Hepatocyte (in vitro differentiated cells): ENCODE measurements at places on chromosomes 11 and 22.

DNA sequence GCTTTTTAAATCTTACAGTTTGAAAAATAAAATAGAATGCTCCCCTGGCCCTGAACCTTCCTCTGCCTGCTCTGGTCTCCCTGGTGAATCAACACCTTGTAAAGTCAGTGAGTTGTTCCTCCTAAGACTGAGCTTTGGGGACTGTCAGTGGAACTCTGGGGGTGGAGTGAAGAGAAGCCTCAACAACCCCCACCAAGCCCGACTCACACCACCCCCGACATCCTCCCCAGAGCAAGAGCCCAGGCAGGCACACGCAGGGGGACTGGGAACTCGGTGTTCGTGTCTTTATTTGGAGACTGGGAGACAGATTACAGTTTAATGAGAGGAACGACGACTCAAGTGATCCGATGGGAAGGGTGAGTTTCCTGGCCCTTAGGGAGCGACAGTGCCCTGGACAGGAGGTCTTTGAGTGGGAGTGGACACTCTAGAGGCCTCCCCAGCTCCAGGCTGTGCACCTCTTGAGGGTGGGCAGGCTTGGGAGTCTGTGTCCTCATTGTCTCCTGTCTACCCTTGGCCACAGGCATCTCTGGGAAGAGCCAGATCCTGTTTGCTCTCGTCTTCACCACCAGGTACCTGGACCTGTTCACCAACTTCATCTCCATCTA lies 6.2 kb downstream of the KDELR3 start:
- DNase-seq = no peak

- no peak for DNase-seq
Measured at GRCh38 chr22:36569999-36570398, 41.0 kb upstream of the EIF3D start.

DNA sequence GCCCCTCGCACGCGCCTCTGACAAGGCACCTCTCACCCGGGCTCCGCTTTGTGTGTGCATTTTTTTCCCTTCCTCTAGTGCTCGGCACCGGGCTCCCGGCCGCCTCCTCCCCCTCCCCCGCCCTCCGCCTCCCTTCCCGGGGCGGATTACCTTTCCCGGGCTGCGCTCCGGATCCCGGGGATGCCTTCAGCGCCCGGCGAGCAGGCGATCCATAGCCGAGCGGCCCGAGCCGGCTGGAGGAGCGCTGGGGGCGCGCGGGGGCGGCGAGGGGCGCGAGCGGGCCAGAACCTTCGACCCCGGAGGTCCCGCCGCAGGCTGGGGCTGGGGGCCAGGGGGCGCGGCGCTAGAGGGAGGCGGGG lies 282 bp downstream of the MPPED2 start:
- DNase-seq = peak; percentile 57

- no peak for DNase-seq
Measured at GRCh38 chr11:33258631-33259205, 1.5 kb downstream of the HIPK3 start.

DNA sequence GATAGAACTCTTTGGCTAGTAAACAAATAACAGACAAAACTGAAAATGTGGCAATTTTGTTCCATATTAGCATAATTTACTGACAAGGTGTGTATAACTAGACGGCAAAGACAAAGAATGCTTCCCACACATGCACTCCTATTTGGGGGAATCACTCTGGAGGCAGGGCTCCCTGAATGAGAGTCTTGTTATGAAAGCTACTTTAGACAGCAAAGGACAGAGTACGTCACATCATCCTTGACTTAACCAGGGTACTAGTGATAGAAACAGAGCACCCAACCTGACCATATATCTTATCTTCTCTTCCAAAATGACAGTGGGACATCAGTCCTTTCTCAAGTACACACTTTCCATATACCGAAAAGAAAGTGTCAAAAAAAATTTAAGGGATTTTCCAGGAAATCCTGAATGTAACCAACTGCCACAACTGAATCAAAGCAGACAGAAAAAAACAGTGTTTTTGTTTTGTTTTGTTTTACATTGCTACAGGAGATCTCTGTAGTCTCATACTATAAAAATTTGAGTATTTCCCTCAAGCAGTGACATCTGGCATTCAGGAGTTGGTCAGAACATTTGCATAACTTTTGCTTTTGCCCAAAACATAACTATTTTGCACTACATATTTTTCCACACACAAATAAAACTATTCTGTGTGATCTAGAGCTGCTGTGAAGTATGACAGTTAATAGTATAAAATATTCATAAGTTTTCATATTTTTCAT lies 98.9 kb downstream of the ARHGAP20 start:
- no peak for DNase-seq

- peak; percentile 74 for DNase-seq
Measured at GRCh38 chr11:27209562-27210005, 153.4 kb downstream of the CCDC34 start.

GRCh38 chr22:40200795-40201530 lies 23.2 kb downstream of the TNRC6B start:
- DNase-seq = no peak

GRCh38 chr22:23485490-23485889 lies 94.6 kb downstream of the IGLL1 start:
- no peak for DNase-seq

- peak; percentile 60 for DNase-seq
Measured at GRCh38 chr11:45879803-45880686, 5.4 kb upstream of the MAPK8IP1 start.
